ENCODE measurements at places on chromosomes 7 and 10.
A peak's percentile ranks its signal among the peaks of the same experiment; 100 is the strongest.

DNA sequence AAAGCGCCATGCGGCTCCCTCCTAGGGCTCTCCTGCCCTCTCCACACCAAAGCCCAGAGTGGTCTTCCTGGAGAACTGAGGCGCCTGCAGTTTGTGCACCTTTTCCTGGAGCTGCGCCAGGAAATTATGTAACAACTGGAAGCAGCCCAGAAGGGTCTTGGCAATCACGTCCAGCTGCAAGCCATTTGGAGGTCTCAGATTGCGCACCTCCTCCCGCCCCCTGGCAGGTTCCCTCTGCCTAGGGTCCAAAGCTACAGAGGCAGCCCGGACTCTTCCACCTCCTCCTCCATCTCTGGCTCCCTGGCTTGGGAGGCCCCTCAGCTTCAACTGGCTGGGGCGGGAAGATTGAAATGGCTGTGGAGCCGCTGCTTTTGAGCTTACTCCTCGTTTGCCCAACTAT lies 34.0 kb upstream of the SFTPD start:
- no peak for DNase-seq

- DNase-seq, result no peak
Measured at GRCh38 chr10:109676703-109677102, 246.6 kb downstream of the XPNPEP1 start.

- no peak for DNase-seq
Measured at GRCh38 chr7:12069757-12070156, 141.3 kb upstream of the TMEM106B start.

- no peak for DNase-seq
Measured at GRCh38 chr7:154167807-154168206, 115.6 kb downstream of the DPP6 start.

DNA sequence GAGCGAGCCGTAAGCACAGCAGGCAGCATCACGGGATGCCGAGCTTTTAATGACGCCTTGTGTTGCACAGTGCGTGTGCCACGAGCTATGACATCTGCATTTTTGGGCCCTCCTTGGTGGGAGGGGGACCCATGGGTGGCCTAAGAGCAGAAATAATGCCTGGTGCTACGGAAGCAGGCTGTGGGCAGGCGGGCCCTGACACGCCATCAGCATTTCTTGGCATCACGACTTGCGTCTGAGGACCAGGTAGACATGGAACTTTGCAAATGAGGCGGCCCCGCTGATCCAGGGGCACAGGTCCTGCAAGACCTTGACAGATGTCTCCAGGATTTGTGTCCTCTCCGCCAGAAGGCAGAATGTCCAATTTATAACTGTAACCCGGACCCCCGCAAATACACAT lies 117.8 kb upstream of the RNF32 start:
- no peak for DNase-seq

GRCh38 chr10:77713521-77714280 lies 76.1 kb upstream of the KCNMA1 start:
- no peak for DNase-seq

- no peak for DNase-seq
Measured at GRCh38 chr10:108791030-108791429, 1132.3 kb downstream of the XPNPEP1 start.

GRCh38 chr10:86652361-86653202 lies 1.8 kb upstream of the OPN4 start:
- DNase-seq, result no peak

DNA sequence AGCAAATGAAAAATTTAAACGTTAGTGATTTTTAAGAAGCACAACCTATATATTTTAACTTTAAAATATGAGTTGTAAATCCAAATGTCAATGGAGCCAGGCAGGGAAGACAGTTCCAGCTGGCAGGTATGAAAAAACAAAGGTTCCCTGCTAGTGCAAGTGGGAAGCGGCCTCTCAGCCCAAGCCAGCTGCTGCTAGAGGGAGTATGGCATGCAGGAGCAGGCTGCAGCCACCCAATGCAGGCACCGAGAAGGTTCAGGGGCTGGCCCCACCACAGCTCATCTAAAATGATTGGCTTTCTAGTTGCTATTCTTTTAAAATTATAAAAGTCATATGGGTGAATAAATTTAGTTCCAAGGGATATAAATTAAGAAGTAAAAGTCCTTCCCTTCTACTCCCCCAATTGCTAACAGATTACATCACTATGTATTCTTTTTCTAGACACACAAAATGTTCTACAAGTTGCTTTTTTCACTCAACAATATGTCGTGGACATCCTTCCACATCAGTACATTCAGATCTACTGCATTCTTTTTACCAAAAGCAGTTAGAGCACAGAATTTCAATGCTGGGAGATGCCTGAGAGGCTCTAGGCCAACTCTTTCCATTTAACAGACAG lies 69.3 kb downstream of the SGMS1 start:
- DNase-seq, result no peak

- no peak for DNase-seq
Measured at GRCh38 chr10:29829776-29830175, 195.0 kb upstream of the SVIL start.

GRCh38 chr10:14569274-14570060 lies 205.2 kb downstream of the FAM107B start:
- peak; percentile 71 for DNase-seq

DNA sequence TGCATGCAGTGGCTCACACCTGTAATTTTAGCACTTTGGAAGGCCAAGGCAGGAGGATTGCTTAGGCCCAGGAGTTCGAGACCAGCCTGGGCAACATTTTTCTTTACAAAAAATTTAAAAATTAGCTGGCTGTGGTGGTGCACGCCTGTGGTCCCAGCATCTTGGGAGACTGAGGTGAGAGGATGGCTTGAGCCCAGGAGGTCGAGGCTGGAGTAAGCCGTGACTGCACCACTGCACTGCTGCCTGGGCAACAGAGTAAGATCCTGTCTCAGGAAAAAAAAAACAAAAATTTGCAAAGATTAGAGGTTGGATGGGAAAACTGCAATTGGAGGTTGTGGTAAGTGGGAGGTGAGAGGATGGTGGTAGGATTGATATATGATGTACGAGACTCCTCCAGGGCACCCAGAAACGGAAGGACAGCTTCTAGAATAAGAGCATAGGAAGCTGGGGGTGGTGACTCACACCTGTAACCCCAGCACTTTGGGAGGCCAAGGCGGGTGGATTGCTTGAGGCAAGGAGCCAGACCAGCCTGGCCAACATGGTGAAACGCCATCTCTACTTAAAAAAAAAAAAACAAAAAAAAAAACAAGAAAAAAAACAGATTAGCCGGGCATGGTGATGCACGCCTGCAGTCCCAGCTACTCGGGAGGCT lies 19.1 kb upstream of the PARP12 start:
- DNase-seq, result no peak

GRCh38 chr7:130365511-130366441 lies 14.5 kb upstream of the CPA1 start:
- no peak for DNase-seq

DNA sequence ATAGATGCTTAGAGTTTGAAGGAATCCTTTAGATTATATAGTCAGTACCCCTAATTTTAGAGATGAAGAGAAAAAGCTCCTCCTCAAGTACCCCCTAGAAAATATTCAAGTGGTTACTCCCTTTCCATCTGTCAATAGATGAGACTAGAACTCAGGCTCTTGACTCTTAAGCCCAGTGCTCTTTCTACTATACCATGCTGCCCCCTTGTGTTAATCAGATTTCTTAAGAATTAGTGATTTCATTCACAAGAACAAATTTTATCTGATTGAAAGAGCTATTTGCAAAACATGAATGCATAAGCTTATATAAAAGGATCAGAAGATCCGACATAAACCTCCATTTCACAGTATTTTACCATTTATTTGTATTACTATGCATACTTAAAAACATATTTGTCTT lies 179.3 kb downstream of the TFEC start:
- DNase-seq, result no peak

- DNase-seq, result no peak
Measured at GRCh38 chr7:140841166-140841715, 83.5 kb downstream of the BRAF start.

GRCh38 chr10:12925845-12926244 lies 75.7 kb downstream of the CCDC3 start:
- DNase-seq, result no peak

Measured in colonic mucosa (tissue), 4 donors.